IMR-90 (cell line): ENCODE measurements at places on chromosomes 4 and X. TPM values are rescaled to one million over a fixed set of nuclear protein-coding genes. Genes with fewer than 3 reads are reported as not detected.

DNA sequence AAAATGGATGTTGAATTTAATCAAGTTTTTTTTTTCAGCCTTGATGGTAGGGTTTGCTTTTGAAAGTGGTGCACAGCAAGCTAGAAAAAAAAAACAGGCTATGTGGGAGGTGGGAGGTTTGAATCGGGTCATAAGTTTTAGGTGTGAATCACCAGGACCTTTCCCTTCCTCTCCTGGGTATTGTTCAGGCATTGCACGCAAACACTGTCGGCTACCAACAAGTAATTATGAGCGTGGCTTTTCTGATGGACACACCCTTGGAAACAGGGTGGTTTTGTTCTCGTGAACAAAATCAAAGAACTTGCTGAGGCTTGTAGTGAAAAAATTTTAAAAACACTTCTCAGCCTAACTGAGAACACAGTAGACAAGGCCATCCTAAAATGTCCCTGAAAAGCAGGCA lies 18.1 kb downstream of the PIR start:
- H3K27ac ChIP-seq: no peak overlapping the region
- H3K36me3 ChIP-seq: no peaks in the 10 kb centered on the region

- no peaks in the 10 kb centered on the region; the same call in 1 of the 2 replicates for H3K4me1 ChIP-seq
- H3K36me3 ChIP-seq: no peaks in the 10 kb centered on the region
- H3K4me3 ChIP-seq: no peak overlapping the region
- H3K27ac ChIP-seq: no peak overlapping the region
- DNase-seq: no peak
- H3K27me3 ChIP-seq: no peaks in the 10 kb centered on the region
Measured at GRCh38 chrX:45719751-45720501, 519.2 kb upstream of the DIPK2B start.

GRCh38 chr4:145183023-145183422 lies 2.6 kb upstream of the OTUD4 start:
- H3K27ac ChIP-seq: no peak overlapping the region
- H3K4me3 ChIP-seq: no peak overlapping the region
- no peaks in the 10 kb centered on the region for H3K36me3 ChIP-seq

DNA sequence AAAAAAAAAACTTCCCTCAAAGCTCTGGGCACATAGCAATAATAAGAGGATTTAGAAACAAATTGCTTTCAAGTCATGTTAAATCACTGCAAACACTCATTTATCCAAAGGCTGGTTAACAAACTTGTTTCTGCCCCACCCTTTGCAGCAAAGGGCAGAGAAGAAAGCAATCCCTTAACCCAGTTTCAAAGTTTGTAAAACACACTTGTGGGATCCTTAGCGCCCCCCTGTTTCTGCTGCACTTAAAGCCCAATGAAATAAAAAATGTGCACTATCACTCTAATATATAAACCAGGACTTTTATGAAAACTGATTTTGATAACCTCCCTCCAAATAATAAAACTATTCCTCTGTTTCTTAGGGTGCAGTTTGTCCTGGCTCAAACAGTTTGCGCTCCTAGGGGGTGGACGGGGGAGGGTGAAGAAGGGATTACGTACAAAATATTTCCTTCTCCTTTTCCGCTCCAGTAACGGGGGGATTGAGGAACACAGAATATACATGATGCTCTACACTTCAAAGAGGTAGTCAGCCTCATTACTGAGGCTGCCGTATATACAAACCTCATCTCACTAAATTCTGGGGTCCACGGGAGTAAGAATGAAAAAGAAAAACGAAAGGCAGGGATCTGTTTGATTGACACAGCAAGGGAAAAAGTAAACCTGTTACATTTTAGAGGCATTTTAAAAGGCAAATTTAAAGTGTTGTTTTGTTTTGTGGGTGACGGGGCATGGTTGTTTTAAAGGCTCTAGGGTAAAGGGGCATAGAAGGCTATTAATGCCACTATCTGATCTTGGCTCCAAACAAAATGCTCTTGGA lies 3.1 kb upstream of the PCDH10 start:
- DNase-seq: no peak
- no peak overlapping the region for H3K4me3 ChIP-seq
- peaks cover 24% of the 10 kb centered on the region for H3K27me3 ChIP-seq
- peaks cover under 1% of the 10 kb centered on the region; the same call in 1 of the 2 replicates for H3K4me1 ChIP-seq
- H3K36me3 ChIP-seq: no peaks in the 10 kb centered on the region

DNA sequence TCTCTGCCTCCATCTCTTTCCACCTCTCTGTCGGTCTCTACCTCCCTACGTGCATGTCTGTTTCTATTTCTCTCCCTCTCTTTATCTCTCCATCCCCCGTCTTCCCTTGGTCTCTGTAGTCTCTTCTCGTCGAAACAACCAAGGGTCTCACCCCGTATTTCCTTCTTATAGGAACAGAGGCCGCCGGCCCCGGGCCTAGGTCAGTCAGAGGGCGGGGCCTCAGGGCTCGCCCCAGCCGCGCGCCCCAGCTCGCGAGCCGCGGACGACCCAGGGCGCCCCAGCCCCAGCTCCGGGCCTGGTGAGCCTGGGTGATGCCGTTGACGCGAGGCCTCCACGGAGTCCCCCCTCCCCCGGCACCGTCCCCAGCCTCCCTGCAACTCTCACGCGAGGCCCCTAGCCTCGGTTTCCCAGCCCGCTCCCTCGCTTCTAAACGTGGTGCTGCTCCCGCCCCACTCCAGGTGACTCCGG lies 6.6 kb downstream of the TIMM17B start:
- no peaks in the 10 kb centered on the region for H3K36me3 ChIP-seq
- DNase-seq: no peak
- H3K4me3 ChIP-seq: peak overlapping the region; percentile 32
- H3K27me3 ChIP-seq: no peaks in the 10 kb centered on the region
- no peaks in the 10 kb centered on the region for H3K4me1 ChIP-seq
- no peak overlapping the region; the same call in 1 of the 2 replicates for H3K27ac ChIP-seq

- no peaks in the 10 kb centered on the region for H3K27me3 ChIP-seq
- no peaks in the 10 kb centered on the region for H3K4me1 ChIP-seq
- DNase-seq: no peak
- H3K4me3 ChIP-seq: no peak overlapping the region
- no peak overlapping the region for H3K27ac ChIP-seq
- H3K36me3 ChIP-seq: no peaks in the 10 kb centered on the region
Measured at GRCh38 chr4:74166135-74166534, 8.2 kb downstream of the MTHFD2L start.

GAGE1 gene
- not detected in 2 replicates for total RNA-seq

SAGE1 gene
- total RNA-seq: not detected in 2 replicates

MAGEC2 gene
- total RNA-seq: not detected in 2 replicates
